Mesenteric fat pad (tissue), 1 donor: ENCODE measurements at places on chromosomes 2 and 18. TPM values are rescaled to one million over a fixed set of nuclear protein-coding genes. Genes with fewer than 3 reads are reported as not detected.

R3HDM1 gene
- 23.4 TPM for total RNA-seq

CYRIA gene
- 22.4 TPM for total RNA-seq

DYSF gene
- 54.1 TPM for total RNA-seq

- DNase-seq: no peak
These were observed 29.9 kb upstream of the TRIB2 start for GRCh38 chr2:12686708-12687283.

DNA sequence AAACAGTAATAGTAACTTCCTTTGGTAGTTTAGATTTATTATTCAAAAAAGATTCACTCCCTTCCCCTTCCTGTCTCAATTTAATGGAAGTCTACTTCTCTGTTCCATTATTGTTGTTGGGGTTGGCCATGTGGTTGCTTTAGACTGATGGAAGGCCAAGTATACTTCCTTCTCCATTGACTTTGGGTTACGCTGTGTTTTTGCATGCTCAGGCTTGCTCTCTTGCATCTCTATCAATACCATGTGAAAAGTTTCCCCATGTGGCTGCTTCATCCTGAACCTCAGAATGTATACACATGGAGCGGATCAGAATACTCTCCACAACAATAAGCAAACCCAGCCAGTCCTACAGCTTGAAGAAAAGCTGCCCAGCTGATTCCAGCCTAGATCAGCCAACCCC lies 20.3 kb downstream of the CFAP210 start:
- no peak for DNase-seq

DNA sequence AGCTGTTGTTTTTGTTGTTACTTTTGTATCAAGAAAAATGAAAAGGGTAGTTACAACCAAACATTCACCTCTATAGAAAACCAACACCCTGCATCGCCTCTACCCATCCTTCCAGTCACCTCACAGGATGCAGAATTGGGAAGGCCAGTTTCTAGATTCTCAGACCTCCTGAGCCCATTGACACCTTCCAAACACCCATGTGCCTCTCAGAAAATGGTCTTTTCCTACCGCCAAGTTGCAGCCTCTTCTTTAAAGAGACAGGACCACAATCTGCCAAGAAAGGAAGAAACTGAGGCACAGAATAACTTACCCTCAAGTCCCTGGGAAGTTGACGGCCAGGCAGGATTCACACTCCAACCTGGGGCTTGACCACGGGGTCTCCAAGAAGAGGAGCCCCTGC lies 101.4 kb downstream of the TNS1 start:
- no peak for DNase-seq

- DNase-seq: no peak
These were observed 3.9 kb upstream of the SERPINB2 start for GRCh38 chr18:63883617-63884016.

GRCh38 chr2:193482557-193482956 lies 1287.8 kb upstream of the TMEFF2 start:
- DNase-seq: no peak
